NCI-H1417 (cell line): ENCODE measurements at places on chromosomes 3 and 15.

DNA sequence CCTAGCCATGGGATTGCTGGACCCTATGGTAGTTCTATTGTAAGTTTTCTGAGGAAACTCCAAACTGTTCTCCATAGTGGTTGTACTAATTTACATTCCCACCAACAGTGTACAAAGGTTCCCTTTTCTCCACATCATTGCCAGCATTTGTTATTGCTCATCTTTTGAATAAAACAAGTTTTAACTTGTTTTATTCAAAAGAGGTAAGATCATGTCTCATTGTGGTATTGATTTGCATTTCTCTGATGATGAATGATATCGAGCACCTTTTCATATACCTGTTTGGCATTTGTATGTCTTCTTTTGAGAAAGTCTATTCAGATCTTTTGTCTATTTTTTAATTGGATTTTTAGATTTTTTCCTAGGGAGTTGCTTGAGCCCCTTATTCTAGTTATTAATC is 819.1 kb downstream of the TUSC7 start:
- no peak for DNase-seq

- DNase-seq = no peak
Measured at GRCh38 chr3:24229468-24230221, 265.0 kb downstream of the THRB start.

GRCh38 chr3:167406876-167407492 is 26.9 kb upstream of the ZBBX start:
- DNase-seq = peak; percentile 92

GRCh38 chr3:32110233-32110760 is 3.9 kb downstream of the GPD1L start:
- no peak for DNase-seq

- DNase-seq = no peak
Measured at GRCh38 chr3:178618197-178618596, 82.0 kb downstream of the KCNMB2 start.

DNA sequence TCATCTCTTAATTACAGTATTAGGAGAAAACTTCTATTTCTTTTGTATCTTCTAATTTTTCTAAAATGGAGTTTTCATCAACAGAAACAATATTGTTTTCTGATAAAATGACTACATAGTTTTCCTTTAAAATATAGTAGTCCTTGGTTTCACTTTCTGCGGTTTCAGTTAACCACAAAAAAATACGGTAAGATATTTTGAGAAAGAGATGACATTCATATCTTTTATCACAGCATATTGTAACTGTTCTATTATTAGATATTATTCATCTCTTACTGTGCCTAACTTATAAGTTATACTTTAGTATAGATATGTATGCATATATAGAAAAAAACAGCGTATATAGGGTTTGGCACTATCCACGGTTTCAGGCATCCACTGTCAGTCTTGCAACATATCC is 2.3 kb downstream of the B4GALT4 start:
- DNase-seq = no peak

DNA sequence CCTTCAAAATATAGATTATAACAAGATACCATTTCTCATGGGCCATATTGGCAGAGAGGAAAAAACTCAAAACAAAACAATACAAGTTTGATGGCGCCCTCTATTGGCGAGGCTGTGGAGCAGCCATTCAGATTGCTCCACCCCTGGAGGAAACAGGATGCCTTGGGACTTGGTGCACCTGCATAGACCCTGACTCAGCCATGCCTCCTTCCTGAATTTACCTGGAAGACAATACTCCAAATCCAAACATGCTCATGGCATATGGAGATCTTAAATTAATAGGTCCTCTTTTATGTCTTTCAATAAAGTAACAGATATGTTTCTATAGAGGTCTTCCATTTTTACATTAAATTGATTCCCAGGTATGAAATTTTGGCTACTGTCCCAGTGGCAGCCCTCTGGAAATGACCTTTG is 90.0 kb downstream of the APBA2 start:
- DNase-seq = peak; percentile 82

GRCh38 chr3:112539825-112540650 is 21.7 kb downstream of the ATG3 start:
- no peak for DNase-seq
